ENCODE measurements at places on chromosomes 2 and 18. TPM values are rescaled to one million over a fixed set of nuclear protein-coding genes. Genes with fewer than 3 reads are reported as not detected.

DNA sequence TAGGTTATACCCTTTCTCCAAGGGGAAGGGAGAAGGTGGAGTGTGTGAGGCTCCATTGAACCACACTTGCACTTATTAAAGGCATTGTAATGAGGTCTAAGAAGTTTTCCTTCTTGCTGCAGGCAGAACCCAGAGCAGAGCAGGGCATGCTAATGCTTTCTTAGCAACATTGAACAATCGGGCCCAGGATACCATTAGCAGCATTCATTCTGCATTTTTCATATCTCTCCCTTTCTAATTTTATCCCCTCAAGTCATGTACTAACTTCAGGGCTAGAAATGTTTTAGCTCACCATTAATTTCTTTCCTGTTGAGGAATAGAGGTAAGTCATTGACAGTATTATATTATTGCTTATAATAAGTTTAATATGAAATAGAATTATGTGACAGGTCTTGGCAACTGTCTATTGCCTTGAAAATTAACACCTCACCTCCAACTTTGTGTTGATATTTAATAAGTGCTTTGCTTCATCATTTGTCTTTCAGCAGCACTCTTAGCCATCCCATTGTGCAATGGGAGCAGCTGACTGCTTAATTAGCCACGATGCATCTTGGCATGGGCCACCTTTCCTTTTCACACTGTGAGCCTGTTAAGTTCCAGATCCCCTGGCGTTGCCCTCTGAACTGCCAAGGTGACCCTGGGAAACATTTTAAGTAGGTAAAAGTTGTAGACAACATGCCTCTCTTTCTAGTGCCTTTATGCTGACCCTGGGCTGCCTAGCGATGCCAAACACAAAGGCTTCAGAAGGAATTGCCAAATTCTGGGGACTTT, 300.8 kb upstream of the MEX3C start:
- no peak for DNase-seq
- no peaks in the 10 kb centered on the region for H3K27me3 ChIP-seq
- H3K27ac ChIP-seq: no peak overlapping the region
- H3K36me3 ChIP-seq: no peaks in the 10 kb centered on the region
- no peak overlapping the region for H3K4me3 ChIP-seq

LCT gene
- not detected for total RNA-seq

- H3K27me3 ChIP-seq: no peaks in the 10 kb centered on the region
- H3K4me1 ChIP-seq: no peaks in the 10 kb centered on the region
- no peak for DNase-seq
- no peak overlapping the region for H3K4me3 ChIP-seq
- H3K36me3 ChIP-seq: no peaks in the 10 kb centered on the region
- H3K27ac ChIP-seq: no peak overlapping the region
Observed at GRCh38 chr18:11091746-11092145, 57.6 kb downstream of the PIEZO2 start.

CTLA4 gene
- 0.08 TPM for total RNA-seq

DSG1 gene
- not detected for total RNA-seq

RPE gene
- total RNA-seq: 100 TPM

DNA sequence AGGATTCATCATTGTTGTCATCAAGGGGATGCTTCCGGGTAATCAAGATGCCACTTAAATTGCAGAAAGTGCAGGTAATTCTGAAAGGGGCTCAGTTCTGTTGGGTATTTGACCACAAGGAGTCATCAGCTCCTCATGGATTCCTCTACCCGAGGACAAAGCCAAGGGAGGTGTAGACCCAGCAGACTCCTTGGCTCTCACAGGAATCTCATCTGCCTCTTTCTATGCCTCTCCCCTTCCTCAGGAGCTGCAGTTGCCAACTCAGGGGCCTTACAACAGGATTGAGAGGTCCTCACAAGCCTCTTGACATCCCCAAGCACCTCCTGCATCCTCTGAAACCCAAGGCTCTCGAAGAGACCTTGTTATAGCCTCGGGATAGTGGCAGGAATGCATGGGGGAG, 44.0 kb downstream of the ITGB6 start:
- no peaks in the 10 kb centered on the region for H3K36me3 ChIP-seq
- H3K4me1 ChIP-seq: 0 out of 2 replicates have a peak, but pooled peaks cover 3% of the 10 kb centered on the region
- H3K27ac ChIP-seq: no peak overlapping the region
- no peak overlapping the region for H3K4me3 ChIP-seq
- no peak for DNase-seq

ANKRD23 gene
- total RNA-seq: 3.2 TPM

RNF152 gene
- total RNA-seq: 0.18 TPM

Measured in Panc1 (cell line).